ENCODE measurements at places on chromosomes 1 and 21. TPM values are rescaled to one million over a fixed set of nuclear protein-coding genes. Genes with fewer than 3 reads are reported as not detected.

Gene TUFT1
- polyA plus RNA-seq: 3.0 TPM

Gene ALX3
- 0.05 TPM for polyA plus RNA-seq

Gene ST6GALNAC3
- polyA plus RNA-seq: 1.8 TPM

Gene FCRL5
- 0.04 TPM for polyA plus RNA-seq

Gene C1orf226
- 0.26 TPM for polyA plus RNA-seq

Gene C1orf116
- polyA plus RNA-seq: 0.35 TPM

DNA sequence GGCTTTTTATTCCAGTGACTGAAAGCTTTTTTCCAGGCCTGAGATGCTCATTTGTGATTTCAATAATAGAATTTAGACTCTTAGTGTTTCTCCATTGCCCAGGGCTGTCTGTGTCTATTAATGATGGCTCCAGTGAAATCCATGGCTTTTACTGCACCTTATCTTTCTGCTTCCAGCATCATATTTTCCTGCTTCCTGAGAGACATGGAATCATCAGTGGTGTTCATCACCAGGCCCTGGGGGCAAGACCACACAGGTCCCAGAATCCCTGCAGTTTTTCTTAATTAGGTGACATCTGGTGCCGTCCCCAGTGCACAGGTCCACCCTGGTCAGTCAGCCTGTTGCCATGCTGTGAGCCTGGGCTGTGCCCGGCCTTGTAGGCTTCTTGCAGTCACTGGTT, 15.5 kb downstream of the NT5C1A start:
- H3K27me3 ChIP-seq: no peaks in the 10 kb centered on the region
- no peak overlapping the region for H3K27ac ChIP-seq
- no peak overlapping the region for H3K4me3 ChIP-seq
- DNase-seq: no peak
- no peaks in the 10 kb centered on the region for H3K36me3 ChIP-seq

DNA sequence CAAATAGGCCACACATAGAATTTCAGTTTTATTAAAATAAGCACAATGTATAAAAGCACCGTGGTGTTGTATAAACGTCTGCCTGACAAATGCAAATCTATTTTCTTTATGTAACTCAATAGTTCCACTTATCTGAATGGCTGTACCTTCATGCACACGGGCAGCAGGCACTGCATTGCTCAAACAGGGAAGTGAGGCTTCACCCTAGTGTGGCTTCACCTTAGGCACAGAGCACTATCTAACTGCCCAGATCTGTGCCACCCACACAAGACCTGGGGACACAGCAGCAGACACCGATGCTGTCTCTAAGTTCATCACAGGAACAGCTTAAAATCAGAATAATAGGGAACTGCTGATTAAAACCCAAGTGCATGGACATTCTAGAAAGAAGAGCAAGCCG, 6.0 kb upstream of the KNCN start:
- no peak overlapping the region for H3K27ac ChIP-seq
- H3K4me1 ChIP-seq: no peaks in the 10 kb centered on the region
- H3K4me3 ChIP-seq: no peak overlapping the region
- no peaks in the 10 kb centered on the region for H3K27me3 ChIP-seq
- no peak for DNase-seq
- no peaks in the 10 kb centered on the region for H3K36me3 ChIP-seq

DNA sequence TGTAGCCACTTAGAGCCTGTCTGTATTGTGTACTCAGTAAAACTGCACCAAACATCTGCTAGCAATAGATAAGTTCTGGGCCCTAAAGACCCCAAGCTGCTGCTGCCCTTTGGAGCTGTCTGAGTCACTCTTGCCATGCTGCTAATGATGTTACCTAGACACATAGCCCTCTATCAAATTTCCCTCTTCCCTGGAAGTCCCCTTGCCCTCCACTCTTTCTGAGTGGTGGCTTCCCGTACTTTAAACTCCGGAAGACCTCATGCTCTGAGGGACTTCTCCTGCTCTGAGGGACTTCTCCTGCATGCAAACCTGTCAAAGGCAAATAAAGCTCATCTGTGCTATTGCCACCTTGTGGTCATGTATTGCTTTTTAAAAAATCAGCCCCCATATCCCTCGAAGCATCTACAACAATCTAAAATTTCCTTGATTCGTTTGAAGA, 34.0 kb downstream of the FH start:
- H3K27ac ChIP-seq: no peak overlapping the region
- H3K36me3 ChIP-seq: no peaks in the 10 kb centered on the region
- DNase-seq: no peak
- H3K27me3 ChIP-seq: no peaks in the 10 kb centered on the region

DNA sequence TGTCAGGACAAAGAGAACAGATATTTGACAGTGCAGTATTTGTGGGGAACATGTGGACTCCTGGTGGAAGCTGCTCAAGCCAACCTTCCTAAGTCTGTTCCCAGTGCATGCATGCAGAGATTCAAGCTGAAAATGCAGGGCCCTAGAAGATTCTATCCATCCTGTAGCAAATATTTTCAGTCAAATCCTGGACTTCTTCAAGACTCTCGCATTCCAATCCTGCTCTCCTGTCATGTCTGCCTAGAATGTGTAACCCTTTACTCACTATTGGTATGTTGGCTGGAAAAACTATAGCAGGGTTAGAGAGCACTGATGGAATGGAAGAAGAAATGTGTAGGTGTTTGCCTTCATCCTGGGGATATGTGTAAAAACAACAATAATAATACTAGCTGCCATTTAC, 385.6 kb upstream of the PKN2 start:
- H3K27me3 ChIP-seq: no peaks in the 10 kb centered on the region
- no peaks in the 10 kb centered on the region for H3K4me1 ChIP-seq
- H3K36me3 ChIP-seq: no peaks in the 10 kb centered on the region
- no peak for DNase-seq
- H3K4me3 ChIP-seq: no peak overlapping the region

GRCh38 chr1:205373022-205373797, 16.5 kb upstream of the KLHDC8A start:
- no peaks in the 10 kb centered on the region for H3K27me3 ChIP-seq
- H3K36me3 ChIP-seq: no peaks in the 10 kb centered on the region
- H3K4me3 ChIP-seq: no peak overlapping the region
- no peaks in the 10 kb centered on the region for H3K4me1 ChIP-seq
- H3K27ac ChIP-seq: no peak overlapping the region
- no peak for DNase-seq

GRCh38 chr1:246577720-246578106, 11.5 kb downstream of the CNST start:
- no peak for DNase-seq
- peak overlapping the region; percentile 48 for H3K27ac ChIP-seq
- peak overlapping the region; percentile 8 for H3K4me3 ChIP-seq
- H3K4me1 ChIP-seq: peaks cover 56% of the 10 kb centered on the region
- no peaks in the 10 kb centered on the region for H3K36me3 ChIP-seq
- no peaks in the 10 kb centered on the region for H3K27me3 ChIP-seq

GRCh38 chr1:116824631-116825206, 70.5 kb downstream of the CD2 start:
- no peaks in the 10 kb centered on the region for H3K4me1 ChIP-seq
- no peak for DNase-seq
- no peak overlapping the region for H3K4me3 ChIP-seq
- no peak overlapping the region for H3K27ac ChIP-seq
- H3K27me3 ChIP-seq: no peaks in the 10 kb centered on the region

DNA sequence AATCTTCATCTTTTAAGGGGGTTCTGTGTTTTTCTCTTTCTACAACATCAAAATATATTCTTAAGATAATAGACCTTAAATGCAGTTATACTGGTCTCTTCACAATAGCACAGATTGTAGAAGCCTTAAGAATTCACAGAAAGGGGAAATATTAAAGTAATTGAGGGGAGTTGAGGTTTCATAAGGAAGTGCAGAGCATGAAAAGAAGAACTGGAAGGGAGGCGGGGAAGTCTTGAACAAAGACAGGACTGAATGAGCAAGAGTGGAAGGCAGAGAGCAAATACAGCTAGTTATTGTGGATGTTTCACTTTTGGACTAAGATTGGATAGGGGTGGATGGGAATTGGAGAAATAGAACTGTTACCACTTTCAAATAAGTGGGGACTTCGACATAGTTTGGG, 67.7 kb downstream of the PTGER3 start:
- H3K4me3 ChIP-seq: no peak overlapping the region
- no peak overlapping the region for H3K27ac ChIP-seq
- H3K27me3 ChIP-seq: no peaks in the 10 kb centered on the region
- no peaks in the 10 kb centered on the region for H3K4me1 ChIP-seq
- no peaks in the 10 kb centered on the region for H3K36me3 ChIP-seq

- no peak overlapping the region for H3K27ac ChIP-seq
- H3K4me3 ChIP-seq: no peak overlapping the region
- no peaks in the 10 kb centered on the region for H3K4me1 ChIP-seq
- DNase-seq: peak; percentile 23
Observed at GRCh38 chr1:17195731-17196130, 9.2 kb upstream of the PADI1 start.

DNA sequence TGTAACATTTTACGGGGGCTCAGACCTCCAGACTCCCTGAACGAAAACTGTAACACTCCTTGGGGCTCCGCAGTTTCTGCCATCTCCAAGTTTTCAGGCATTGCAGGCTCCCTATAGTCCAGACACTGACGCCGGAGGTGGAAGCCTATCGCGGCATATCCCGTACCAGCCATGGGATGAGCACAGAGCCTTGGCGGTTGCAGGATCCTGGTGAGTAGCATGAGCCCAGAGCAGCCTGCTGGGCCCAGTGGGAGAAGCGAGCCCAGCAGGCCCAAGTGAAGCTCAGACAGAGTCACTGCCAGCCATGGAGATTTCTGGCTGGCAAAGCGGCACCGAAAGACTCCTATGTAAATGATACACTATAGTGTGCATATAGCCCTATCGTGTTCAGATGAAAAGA, 446.8 kb downstream of the COL11A1 start:
- H3K27me3 ChIP-seq: no peaks in the 10 kb centered on the region
- no peaks in the 10 kb centered on the region for H3K36me3 ChIP-seq
- H3K4me3 ChIP-seq: no peak overlapping the region

- no peaks in the 10 kb centered on the region for H3K4me1 ChIP-seq
- peaks cover 34% of the 10 kb centered on the region for H3K27me3 ChIP-seq
- no peak for DNase-seq
- no peak overlapping the region for H3K4me3 ChIP-seq
Observed at GRCh38 chr21:42632336-42632751, 21.1 kb upstream of the PDE9A start.

- no peak overlapping the region for H3K27ac ChIP-seq
- H3K4me1 ChIP-seq: no peaks in the 10 kb centered on the region
- H3K36me3 ChIP-seq: no peaks in the 10 kb centered on the region
- DNase-seq: peak; percentile 29
Observed at GRCh38 chr1:225962440-225962975, 21.5 kb upstream of the LEFTY2 start.

DNA sequence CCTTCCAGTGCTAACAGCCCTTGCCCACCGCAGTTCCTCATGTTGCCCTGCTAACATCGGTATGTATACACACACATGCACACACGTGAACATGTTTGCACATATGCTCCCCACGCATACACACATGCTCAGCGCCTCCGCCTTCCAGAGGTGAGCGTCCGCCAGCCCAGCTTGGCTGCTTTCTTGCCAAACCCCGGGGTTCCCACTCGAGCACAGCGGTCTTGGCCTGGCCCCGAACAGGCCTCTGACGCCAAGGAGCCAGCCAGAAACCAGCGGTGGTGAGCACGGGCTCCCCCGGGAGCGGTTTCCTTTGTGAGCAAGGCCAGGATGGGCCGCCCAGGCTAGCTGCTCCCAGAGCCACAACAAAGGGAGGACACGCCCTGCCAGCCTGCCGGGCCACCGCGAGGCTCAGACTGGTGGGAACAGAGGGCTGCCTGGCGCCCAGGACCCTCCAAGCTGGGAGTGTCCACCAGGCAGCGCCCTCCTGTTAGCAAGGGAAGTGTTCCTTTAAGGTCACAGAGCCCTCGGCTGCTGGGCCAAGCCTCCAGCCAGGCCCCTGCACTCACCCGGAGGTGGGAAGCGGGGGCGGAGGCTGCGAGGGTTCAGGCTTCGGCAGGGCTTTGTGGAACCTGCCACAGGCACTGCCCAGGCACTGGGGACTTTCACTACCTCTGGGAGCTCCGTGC, 65.4 kb downstream of the ALPL start:
- H3K4me1 ChIP-seq: no peaks in the 10 kb centered on the region
- H3K4me3 ChIP-seq: peak overlapping the region; percentile 25
- H3K27ac ChIP-seq: peak overlapping the region; percentile 33
- peaks cover 4% of the 10 kb centered on the region for H3K27me3 ChIP-seq
- no peaks in the 10 kb centered on the region for H3K36me3 ChIP-seq

All from psoas muscle (tissue), 8 donors.